Stimulated activated CD4-positive, alpha-beta T cell treated with anti-CD3 and anti-CD28 coated beads, Interleukin-1b, Interleukin-23, amount 100 ng/mL, for 4 hours (primary cell): ENCODE measurements at places on chromosomes 1 and 21.
A peak's percentile ranks its signal among the peaks of the same experiment; 100 is the strongest.

DNA sequence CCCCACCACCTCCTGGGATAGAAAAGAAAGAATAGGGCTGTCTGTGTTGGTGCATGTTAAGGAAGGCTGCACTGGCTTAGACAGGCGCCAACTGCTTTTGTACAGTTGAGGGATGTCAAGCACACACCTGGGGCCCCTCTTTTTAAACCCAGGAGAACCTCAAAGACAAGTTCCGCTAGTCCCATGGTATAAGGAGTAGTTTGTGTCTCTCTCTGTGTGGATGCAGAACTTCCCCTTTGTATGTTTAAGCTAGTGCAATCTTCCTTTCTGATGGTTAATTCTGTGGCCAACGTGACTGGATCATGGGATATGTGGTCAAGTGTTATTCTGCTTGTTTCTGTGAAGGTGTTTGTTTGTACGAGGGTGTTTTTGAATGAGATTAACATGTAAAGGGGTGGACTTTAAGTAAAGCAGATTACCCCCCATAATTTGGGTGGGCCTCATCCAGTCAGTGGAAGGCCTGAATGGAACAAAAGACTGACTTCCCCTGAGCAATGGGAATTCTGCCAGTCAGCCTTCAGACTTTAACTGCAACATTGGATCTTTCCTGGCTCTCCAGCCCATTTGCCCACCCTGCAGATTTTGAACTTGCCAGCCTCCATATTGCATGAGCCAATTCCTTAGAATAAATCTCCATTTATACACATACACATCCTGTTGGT, 9.5 kb upstream of the DUSP10 start:
- DNase-seq: no peak

GRCh38 chr1:109644670-109645069, 11.2 kb upstream of the GSTM4 start:
- DNase-seq: no peak

- no peak for DNase-seq
Measured at GRCh38 chr1:182120411-182121258, 59.1 kb upstream of the ZNF648 start.

- no peak for DNase-seq
Measured at GRCh38 chr21:45846373-45847160, 135.0 kb upstream of the COL6A1 start.

DNA sequence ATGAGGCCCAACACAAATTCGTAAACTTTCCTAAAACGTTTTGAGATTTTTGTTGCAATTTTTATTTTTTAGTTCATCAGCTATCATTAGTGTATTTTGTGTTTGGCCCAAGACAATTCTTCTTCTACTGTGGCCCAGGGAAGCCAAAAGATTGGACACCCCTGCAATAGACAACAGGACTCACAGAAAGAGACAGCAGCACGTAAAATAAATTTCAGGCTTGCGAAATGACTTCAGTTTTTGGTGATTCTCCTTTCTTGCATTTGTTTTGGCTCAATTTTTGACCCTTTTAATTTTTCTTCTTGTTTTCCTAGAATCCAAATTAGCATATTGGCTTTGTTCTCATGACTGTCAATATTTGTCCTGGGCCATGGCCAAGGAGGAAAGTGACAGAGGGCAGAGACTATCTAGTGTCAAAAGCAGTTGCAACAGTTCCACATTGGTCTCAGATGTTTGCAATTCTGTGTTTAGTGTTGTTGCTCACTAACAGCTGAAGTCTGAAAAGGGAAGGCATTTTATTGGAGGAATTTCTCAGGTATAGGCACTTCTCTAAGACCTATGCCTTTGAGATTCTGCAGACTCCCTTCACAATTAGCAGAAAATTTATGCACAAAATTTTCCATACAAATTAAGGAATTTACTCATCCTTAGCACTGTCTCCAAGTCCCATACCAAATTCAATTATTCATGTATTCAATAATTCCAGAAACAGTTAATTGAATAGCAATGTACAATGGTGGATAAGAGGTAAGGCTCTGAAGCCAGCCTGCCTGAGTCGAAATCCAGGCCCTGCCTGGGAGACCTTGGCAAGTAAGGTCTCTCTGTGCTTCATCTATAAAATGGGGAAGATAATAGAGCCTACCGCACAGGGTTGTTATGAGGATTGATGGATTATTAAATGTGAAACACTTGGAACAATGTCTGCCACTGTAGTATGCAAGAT, 160.9 kb upstream of the IVNS1ABP start:
- DNase-seq: no peak

DNA sequence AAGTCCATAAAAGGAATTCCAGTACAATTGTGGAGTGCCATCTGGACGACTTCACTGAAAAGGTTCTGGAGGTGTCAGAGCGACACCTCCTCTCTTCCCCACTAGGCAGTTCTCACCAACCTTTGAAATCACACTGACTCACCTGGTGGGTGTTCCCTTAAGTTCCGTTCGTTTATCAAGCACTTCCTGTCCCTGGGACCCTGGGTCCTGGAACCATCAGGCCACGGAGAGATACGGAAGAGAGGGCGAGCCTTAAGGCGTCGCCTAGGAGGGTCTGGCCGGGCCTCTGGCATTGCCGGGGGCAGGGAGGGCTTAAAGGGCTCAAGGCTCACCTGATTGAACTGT, 317 bp downstream of the SPAG17 start:
- no peak for DNase-seq

- DNase-seq: no peak
Measured at GRCh38 chr1:4724695-4725250, 70.4 kb downstream of the AJAP1 start.

DNA sequence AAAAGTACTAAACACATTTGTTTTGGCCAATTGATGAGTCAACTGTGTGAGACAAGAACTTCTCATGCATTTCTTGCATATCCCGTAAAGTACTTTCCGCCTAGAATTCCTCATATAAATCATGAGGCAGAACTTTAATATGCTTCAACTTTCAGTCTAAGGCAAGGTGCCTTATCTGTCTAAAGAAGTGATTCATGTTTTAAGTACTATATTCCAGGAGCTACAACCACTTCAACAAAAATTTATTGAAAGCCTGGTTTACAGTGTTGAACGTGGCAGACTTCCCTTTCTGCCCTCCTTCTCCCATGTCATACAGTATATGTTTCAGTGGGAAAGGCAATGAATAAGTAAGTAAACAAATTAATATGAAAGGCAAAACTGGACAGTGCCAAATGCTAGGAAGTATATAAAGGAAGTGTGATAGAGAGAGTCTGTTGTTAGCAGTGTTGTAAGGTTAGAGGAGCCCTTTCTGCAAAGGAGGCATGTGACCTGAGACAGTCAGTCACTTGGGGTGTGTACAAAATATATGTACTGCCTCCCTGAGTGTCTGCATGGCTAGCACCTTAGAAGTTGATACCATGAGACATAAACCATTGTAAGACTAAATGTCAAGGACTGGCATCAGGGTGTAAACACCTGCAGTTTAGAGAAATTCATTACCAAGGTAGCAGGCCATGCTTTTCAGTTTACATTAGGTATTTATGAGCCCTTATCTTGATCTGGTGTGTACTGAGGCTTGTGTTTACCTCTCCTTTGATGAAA, 362.2 kb downstream of the SRGAP2C start:
- no peak for DNase-seq

- no peak for DNase-seq
Measured at GRCh38 chr1:2495026-2495425, 18.9 kb downstream of the PLCH2 start.

DNA sequence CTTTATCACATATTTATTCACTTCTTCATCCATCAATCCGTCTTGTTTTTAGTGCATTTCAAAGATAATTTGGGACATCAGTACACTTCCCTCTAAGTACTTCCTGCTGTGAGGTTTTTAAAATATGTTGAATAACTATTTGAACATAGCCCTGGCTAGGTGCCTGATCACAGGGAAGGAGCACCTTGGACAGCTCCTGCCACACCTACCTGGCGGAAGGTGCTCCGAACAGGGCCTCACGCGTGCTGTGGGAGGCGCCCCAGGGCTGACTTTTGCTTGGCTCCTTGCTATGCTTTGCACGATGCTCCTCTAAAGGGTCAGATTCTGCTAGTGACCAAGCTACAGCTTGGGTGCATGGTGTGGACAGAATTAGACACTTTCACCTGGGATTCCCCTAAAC, 4.9 kb upstream of the ATXN7L2 start:
- no peak for DNase-seq

- no peak for DNase-seq
Measured at GRCh38 chr1:164769486-164770130, 210.6 kb downstream of the PBX1 start.

- DNase-seq: no peak
Measured at GRCh38 chr1:201259476-201260235, 23.6 kb upstream of the PKP1 start.

- no peak for DNase-seq
Measured at GRCh38 chr1:64171797-64172281, 31.6 kb upstream of the UBE2U start.

DNA sequence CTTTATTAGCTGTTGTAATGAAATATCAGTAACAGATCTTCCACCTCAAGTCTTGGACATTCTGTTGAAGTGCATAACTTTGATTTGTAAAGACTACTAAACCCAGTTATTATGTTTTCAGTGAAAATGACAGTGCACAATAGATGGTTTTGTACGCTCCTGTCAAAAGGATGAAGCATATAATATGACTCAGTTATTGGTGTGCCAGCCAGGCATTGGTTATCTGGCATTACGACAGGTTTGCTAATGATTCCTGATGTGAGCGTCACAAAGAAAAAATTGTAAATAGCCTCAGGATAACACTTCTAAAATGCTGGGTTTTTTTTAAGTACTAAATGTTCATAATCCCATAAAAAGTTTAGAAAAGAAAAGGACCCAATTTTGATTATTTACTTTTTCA, 147.9 kb downstream of the MAGI3 start:
- no peak for DNase-seq

DNA sequence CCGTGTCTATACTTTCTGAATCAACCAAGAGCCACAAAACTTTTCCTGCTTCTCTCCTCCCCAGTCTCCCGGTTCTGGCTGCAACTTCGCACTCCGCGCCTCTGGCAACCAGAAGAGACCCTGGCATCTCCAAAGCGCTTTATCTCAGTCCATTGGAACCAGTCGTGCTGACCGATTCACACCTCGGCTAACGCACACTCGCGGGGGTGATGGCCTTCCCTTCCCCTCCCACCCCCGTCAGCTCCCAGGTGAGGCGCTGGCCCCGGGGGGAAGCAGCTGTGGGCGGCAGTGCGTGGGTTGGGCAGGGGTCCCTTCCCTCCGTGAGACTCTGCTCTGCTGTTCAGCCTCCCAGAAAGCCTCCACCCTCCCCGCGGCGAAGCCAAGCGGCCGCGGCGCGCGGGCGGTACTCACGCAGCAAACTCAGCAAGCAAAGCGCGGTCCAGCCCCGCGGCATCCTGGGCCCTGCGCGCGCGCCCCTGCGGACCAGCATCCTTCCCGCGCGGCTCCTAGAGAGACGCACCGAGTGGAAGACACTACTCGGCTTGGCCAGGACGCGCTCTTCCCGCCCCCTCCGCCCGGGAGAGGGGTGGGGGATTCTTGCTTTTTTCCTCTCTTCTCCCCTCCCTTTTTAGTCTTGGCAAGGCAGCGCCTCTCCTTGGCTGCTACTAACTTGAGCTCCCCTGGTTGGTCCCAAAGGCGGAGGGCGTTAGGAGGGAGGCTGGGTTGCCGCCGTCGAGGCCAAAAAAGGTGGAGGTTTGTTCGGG, at the start of gene CD34:
Gene CD34 (minus strand): TSS at position 535 of the 764 bp plus-strand sequence. CDS start 45 bp downstream, at position 490.
- peak; percentile 17 for DNase-seq

GRCh38 chr21:32705901-32706300, 21.9 kb downstream of the SYNJ1 start:
- no peak for DNase-seq

DNA sequence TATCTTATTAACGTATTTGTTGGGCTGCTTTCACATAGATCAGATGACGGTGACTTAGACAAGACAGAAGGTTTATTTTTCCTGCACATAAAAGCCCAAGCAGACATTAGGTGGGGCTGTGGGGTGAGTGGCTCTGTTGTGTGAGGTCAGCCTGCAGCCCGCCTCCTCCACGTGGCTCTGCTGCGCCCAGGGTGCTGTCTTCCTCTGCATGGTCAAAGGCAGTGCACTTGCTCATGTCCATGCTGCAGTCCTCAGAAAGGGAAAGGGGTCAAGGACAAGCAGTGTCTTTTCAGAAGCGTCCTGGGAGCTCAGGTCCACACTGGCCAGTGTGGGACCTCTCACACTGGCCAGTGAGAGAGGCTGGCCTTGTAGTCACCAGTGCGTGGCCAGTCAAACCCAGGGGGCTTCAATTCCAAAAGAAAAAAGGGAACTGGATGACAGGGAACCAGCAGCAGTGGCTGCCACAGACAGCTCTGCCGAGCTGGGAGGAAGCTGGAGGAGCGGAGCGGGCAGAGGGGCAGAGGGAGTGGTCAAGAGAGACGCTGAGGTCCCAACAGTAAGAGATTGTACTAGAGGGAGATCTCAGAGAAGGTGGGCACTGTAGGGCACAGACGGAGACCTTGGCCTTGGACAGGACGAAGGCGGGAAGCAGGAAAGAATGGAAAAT, 35.9 kb upstream of the SLC45A1 start:
- DNase-seq: no peak

DNA sequence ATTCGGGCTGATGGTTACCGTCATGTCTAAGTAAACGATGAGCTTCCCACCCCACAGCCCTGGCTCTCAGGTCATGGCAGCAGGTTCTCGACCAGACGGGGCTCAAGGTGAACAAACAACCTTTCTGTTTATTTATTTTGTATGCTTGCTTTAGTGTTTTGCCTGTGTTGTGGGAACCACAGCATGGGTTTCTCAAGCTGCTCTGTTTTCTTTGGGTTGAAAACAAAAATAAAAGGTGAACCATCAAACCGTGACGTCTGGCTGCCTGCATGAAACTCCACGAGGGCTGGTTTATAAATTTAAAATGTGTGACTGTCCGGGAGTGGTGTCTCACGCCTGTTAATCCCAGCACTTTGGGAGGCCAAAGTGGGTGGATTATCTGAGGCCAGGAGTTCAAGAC, 28.0 kb downstream of the TMEM51 start:
- DNase-seq: no peak

DNA sequence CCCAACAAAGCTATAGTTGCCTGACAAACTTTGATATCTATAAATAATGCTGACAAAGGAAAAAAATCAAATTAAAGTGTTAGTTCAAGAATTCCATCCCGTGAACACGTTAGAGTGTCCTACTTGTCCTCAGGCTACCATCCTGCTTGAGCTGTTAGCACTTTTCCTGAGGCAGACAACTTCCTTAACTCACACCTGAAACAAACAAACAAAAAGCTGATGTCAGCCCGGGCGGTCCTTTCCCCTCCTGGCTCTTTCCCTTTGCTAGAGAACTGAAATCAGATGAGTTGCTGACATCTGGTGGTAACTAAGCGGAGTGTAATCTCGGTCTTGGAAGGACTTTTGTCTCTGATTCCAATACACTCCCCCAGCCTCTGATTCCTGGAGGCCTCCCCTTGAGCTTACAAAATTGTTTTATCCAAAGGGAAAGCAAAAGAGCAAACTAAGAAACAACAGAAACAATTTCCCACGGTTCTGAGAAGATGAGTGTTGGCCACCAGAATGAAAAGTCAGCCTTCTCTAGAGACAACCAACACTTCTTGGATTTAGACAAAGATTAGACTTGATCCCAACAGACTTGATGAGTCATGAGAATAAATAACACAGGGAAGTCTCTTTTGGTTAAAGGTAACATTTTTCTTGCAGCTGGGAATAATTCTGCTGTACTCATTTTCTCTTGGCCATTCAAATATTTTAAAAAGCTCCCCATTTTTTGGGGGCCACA, 135.4 kb downstream of the PROX1 start:
- DNase-seq: no peak
